ENCODE measurements at places on chromosomes 4 and X.

GRCh38 chr4:186723292-186724057, at the start of gene FAT1:
TSS of gene FAT1 (minus strand) at chr4:186723856. CDS start at chr4:186709827, 14,029 bp downstream.
- peak; percentile 90 for DNase-seq

GRCh38 chrX:143336261-143336660, 181.0 kb downstream of the SPANXN3 start:
- DNase-seq = no peak

DNA sequence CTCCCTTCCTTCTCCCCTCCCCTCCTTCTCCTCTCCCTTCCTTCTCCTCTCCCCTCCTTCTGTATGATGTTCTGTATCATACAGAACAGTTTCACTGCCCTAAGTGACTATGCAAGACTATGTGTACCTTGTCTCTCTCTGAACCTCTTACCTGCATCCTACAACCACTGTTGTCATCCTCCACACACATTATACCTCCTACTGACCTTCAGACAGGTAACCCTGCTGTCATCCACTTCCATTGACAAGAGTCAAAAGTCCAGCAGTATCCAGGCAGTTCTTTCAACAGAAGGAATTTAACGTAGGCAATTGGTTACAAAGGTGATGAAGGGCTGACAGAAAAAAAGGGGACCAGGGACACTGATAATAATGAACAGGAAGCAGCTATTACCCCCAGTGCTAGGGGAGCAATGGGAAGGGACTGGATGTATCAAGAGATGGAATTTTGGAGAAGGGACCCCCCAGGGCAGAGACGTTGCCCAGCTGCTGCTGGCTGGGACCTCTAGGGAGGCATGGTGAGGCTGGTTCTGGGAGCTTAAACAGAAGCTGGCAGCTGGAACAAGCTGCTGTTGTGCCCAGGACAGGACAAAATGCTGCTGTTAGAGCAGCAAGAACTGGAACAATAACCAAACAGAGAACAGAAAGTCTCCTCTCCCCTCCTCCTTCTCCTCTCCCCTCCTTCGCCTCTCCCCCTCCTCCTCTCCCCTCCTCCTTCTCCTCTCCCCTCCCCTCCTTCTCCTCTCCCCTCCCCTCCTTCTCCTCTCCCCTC, 84.7 kb downstream of the DCTD start:
- DNase-seq = no peak

DNA sequence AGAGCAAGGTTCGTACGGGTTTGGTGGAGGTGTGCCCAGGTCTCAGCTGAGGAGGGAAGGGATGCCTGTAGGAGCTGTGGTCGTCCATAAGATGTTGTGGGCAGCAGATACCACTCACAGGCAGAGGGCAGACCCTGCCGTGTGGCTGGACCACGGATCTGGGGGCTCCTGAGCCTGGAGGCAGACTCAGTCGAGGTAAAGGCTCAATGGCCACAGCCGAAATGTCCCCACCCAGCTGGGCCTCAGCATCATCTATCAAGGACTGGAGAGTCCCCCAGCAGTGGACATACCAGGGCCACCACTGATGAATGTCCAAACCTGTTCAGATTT, 98.5 kb downstream of the DHRSX start:
- no peak for DNase-seq

DNA sequence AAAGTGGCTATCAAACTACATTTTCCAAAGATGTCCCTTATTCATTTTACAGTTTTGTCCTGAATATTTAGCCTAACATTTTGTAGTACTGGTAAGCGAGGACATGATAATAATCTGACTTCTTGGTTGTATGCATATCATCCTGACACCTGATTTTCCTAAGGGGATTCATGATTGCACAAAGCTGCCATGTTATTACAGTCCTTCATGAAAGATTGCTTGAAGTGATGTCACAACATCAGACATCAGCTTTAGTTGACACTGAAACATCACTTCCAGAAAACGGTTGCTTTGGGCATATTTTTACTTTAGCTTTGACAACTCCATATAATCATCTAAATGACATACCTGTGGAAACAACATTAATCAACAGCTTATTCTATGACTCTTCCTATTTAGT, 188.7 kb upstream of the PABPC4L start:
- no peak for DNase-seq

DNA sequence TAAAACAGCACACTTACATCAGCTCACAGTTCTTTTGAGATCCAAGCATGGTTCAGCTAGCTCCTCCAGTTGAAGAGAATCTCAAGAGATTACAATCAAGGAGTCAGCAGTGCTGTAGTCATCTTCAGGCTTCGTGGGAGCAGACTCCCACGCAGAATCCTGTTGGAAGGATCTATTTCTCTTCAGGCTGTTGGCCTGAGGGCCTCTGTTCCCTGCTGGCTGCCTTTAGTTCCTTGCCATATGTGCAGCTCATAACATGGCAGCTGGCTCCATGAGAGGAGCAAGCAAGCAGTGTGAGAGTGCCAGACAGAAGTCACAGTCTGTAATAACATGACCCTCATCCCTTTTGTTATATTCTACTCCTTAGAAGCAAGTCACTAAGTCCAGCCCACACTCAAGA, 168.6 kb downstream of the COX18 start:
- DNase-seq = peak; percentile 24

DNA sequence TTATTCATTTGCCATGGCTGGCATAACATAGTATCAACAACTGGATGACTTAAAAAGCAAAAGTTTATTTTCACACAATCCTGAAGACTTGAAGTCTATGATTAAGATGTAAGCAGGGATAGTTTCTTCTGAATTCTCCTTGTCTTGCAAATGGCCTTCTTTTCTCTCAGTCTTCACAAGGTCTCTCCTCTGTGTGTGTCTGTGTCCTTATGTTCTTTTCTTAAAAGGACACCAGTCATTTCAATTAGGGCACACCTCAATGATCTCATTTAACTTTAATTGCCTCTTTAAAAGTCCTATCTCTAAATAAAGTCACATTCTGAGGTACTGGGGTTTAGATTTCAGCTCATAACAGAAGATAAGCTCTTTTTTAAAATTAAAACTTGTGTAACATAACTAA, 399.7 kb downstream of the PABPC4L start:
- DNase-seq = no peak

DNA sequence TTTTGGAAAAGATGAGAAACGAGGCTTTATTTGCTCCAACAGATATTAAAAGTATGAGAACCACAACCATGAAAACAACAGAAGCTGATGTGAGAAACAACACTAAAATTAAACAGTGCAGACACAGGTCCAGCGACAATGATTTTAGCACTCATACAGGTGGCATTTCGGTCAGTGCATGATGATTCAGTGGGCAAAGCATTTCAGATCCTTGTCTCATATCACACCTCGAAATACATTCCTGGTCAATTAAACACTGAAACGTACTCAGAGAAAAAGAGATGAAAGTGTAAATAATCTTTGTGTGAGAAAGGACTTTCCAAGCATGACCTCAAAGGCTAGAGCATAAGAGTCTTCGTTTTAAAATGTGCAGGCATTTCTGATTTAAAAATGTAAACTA, 85.2 kb downstream of the ACOX3 start:
- DNase-seq = no peak

- no peak for DNase-seq
Observed at GRCh38 chr4:53221832-53222480, 143.9 kb downstream of the SCFD2 start.

- no peak for DNase-seq
Observed at GRCh38 chrX:130984782-130985181, 73.4 kb upstream of the ARHGAP36 start.

DNA sequence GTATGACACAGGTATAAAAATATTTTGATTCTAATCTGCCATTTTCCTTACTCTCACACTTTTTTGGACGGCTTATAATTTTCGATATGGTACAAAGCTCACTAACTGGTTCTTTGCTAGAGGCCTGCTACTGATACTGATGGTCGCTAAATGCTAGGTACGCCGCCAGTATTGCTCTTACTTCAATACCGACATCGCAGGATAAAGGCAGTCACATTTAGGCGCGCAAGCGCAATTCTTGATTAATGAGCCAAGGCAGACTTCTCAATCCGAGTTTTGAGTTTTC, 557 bp upstream of the USP38 start:
- no peak for DNase-seq

- DNase-seq = no peak
Observed at GRCh38 chr4:154344686-154345085, 146.9 kb downstream of the DCHS2 start.

GRCh38 chr4:79850626-79851025, 222.4 kb downstream of the ANTXR2 start:
- no peak for DNase-seq

GRCh38 chr4:165288639-165289422, 38.6 kb upstream of the MSMO1 start:
- peak; percentile 32 for DNase-seq

GRCh38 chrX:48910926-48911411, 477 bp downstream of the SLC35A2 start:
- DNase-seq = peak; percentile 20

GRCh38 chrX:23841847-23842522, 59.0 kb downstream of the SAT1 start:
- DNase-seq = no peak

GRCh38 chr4:81510643-81511178, 39.0 kb upstream of the RASGEF1B start:
- no peak for DNase-seq

DNA sequence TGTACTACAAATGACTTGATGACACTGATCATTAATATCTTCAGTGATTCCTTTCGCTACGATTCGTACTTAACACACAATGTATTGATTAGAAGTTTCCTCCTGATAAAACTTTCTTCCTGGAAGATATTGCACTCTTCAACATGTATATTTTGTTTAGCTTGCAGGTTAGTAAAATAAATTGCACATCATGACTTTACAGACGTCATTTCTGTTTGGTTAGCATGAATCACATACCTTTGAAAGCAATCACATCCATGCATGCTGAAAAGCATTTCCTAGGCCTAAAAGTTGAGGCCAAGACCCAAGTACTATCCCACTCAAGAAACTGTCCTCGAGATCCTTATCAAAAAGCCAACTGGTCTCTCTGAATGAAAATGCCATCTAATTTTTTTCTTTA, 1841.0 kb upstream of the PCDH7 start:
- no peak for DNase-seq

DNA sequence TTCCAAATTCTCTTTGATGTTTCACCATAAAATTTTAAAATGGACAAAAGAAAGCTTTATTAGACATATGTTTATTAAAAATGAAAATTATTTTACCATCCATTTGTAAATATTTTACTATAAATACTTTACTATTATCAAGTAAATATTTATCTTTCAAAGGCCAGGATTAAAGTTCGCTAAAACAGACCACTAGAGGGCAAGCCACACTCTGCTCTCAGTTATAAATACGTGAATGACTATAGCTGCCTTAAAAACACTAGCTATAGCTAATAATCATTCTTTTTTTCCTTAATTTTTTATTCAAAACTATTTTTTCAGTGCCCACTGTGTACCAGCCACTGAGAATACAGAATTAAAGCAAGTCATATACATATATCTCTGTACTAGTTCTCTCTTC, 38.6 kb downstream of the UNC5C start:
- no peak for DNase-seq

- DNase-seq = no peak
Observed at GRCh38 chr4:148854203-148854602, 412.0 kb upstream of the NR3C2 start.

Measured in AG20443 (cell line).